ENCODE measurements at places on chromosomes 1 and 21. TPM values are rescaled to one million over a fixed set of nuclear protein-coding genes. Genes with fewer than 3 reads are reported as not detected.

- H3K4me3 ChIP-seq, result peak overlapping the region; percentile 53
- peak overlapping the region; percentile 28 for H3K27ac ChIP-seq
- peaks cover 4% of the 10 kb centered on the region for H3K27me3 ChIP-seq
Observed at GRCh38 chr1:150283260-150283659, 906 bp downstream of the CIART start.

DNA sequence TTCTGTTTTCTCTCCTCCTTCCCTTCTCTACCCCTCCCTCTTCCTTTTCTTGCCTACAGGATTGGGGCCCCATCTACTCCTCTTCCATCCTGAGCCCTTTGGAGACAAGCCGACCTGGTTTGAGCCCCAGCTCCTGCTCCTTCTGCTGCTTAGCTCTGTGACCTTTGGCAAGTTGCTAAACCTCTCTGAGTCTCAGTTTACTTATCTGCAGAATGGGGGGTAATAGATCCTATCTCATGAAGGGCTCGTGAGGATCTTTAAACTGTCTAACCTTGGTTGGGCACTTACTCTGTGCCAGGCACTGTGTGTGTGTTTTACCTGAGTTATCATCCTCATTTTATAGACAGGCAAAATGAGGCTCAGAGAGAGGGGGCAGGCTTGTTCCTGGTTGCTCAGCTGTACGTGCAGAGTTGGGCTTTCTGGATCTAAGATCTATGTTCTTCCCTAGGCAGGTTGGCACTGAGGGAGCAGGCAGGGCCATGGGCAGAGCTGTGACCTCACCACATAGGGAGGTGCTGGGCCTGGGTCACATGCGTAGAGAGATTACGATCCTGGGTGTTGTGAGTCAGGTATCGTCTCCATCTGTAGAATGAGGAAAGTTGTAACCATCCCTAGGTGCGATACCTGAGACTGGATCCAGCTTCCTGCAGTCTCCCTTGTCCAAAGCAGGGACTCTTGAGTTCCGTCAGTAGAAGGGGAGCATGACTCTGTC, 58.5 kb downstream of the FOXO6 start:
- no peaks in the 10 kb centered on the region for H3K36me3 ChIP-seq
- DNase-seq, result no peak
- H3K4me1 ChIP-seq, result peaks cover 28% of the 10 kb centered on the region
- H3K27me3 ChIP-seq, result no peaks in the 10 kb centered on the region
- no peak overlapping the region for H3K4me3 ChIP-seq

- peaks cover 25% of the 10 kb centered on the region for H3K4me1 ChIP-seq
- H3K27me3 ChIP-seq, result no peaks in the 10 kb centered on the region
- no peak overlapping the region for H3K4me3 ChIP-seq
- H3K27ac ChIP-seq, result no peak overlapping the region
Observed at GRCh38 chr1:156484480-156485058, 16.0 kb downstream of the MEF2D start.

The SPRR2A gene
- total RNA-seq, result not detected

The RNU1-3 gene
- total RNA-seq, result 2,650 TPM
